ENCODE measurements at places on chromosomes 6 and 20. TPM values are rescaled to one million over a fixed set of nuclear protein-coding genes. Genes with fewer than 3 reads are reported as not detected.

DNA sequence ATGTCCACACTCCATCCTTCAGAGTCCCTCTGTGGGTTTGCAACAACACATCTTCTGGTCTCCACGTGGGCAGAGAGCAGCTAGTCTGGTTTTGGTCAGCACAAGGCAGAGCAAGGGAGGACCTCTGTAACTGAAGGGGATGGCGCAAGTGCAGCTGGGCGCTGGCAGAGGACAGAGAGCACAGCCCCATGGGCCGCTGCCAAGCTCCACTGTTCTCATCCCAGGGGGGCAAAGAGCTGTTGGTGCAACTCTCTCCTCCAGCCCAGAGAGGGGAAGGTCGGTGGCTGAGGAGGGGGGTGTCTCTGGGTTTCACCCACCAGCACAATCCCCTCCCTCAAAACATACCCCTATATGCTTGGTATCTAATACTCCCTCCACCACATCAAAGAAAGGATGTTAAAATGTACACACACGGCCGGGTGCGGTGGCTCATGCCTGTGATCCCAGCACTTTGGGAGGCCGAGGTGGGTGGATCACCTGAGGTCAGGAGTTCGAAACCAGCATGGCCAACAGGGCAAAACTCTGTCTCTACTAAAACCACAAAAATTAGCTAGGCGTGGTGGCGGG, 9.1 kb downstream of the ATP9A start:
- DNase-seq, result peak; percentile 69

DNA sequence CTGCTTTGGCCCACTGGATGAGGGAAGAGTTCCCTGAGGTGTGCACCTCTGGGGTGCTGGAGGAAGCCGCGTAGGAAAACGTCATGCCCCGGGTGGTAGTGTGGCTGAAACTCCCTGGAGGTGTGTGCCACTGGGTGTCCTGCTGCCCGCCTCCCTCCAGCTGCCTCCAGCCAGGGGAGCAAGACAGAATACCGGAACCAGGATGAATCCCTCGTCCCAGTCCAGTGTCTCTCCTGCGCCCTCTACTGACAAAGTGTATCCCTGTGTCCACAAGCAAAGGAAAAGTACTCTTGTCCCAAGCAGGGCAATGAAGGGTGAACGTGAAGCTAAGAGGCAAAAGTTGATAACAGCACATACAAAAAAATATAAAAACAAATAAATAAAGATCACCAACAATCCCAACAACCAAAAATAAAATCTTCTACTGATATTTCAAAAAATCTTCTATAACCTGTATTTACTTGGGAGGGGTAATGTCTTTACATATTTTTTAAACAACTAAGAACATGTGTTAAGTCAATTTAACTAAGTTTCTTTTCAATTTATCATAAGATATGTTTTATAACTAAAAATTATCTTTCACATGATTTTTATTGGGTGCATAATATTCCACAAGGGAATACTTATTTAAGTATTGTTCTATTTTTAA, 437.6 kb downstream of the MAFB start:
- DNase-seq, result no peak

- DNase-seq, result no peak
These were observed 20.3 kb downstream of the ANKS1A start for GRCh38 chr6:34909320-34909883.

DNA sequence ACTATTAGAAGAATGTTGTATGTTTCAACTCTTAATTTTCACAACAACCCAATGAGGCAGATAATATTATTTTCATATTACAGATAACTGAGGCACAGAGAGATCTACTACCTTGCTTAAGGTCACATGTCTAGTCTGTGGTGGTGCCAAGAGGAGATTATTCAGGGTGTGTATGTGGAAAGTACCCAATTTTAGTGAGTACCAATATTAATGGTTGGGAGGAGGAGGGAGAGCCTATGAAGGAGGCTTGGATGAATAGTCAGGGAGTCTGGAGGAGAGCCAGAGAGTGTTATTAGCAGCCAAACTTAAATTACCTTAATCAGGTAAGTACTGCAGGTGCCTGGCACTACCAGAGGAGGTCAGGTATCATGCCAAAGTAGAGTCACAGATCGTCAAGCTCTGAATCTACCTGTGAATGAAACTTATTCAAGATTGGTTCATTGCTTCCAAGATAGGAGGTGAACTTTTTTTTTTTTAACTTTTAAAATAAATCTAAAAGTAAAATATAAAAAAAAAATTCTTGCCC, 10.9 kb upstream of the CALHM6 start:
- no peak for DNase-seq

GRCh38 chr6:168530653-168531071, 89.7 kb downstream of the SMOC2 start:
- DNase-seq, result no peak

Gene TAGAP
- 1.6 TPM for total RNA-seq

Gene TTK
- 6.1 TPM for total RNA-seq

Gene HLA-DRB1
- 36.5 TPM for total RNA-seq

Gene TRMT11
- 28.4 TPM for total RNA-seq

Measured in suprapubic skin (tissue), 4 donors.